M059J (cell line): ENCODE measurements at places on chromosomes 16 and 17. TPM values are rescaled to one million over a fixed set of nuclear protein-coding genes. Genes with fewer than 3 reads are reported as not detected.

MYO1D gene
- total RNA-seq, result 0.07 and 1.8 TPM in 2 replicates

DPEP3 gene
- total RNA-seq, result not detected in 2 replicates

PIRT gene
- total RNA-seq, result not detected in 2 replicates

NPB gene
- total RNA-seq, result 0.44 and 0.59 TPM in 2 replicates

MEFV gene
- 0.39 TPM in 1 of 2 replicates, not detected in the other for total RNA-seq

KRT32 gene
- total RNA-seq, result 0.05 TPM in 1 of 2 replicates, not detected in the other

SALL1 gene
- total RNA-seq, result 9.5 and 12.1 TPM in 2 replicates

PRR11 gene
- total RNA-seq, result 18.7 and 28.1 TPM in 2 replicates

KRTAP4-9 gene
- not detected in 2 replicates for total RNA-seq

SULT1A2 gene
- not detected in 2 replicates for total RNA-seq

SDR42E2 gene
- total RNA-seq, result not detected in 2 replicates

HSD17B1 gene
- total RNA-seq, result 0.54 TPM in 1 of 2 replicates, not detected in the other

CPNE7 gene
- total RNA-seq, result 0.32 and 3.1 TPM in 2 replicates

SCNN1G gene
- total RNA-seq, result not detected in 2 replicates

CENPN gene
- 112 and 210 TPM in 2 replicates for total RNA-seq

ATF7IP2 gene
- total RNA-seq, result not detected in 2 replicates

ATP2A1 gene
- not detected in 2 replicates for total RNA-seq

SEPTIN1 gene
- total RNA-seq, result 0.17 TPM in 1 of 2 replicates, not detected in the other

HOXB6 gene
- 6.2 and 9.4 TPM in 2 replicates for total RNA-seq

TEKT5 gene
- total RNA-seq, result 1.4 TPM in 1 of 2 replicates, not detected in the other

HCRT gene
- total RNA-seq, result not detected in 2 replicates

RAPGEFL1 gene
- total RNA-seq, result 0.25 TPM in 1 of 2 replicates, not detected in the other

KRTAP2-2 gene
- not detected in 2 replicates for total RNA-seq

IKZF3 gene
- not detected in 2 replicates for total RNA-seq

UNC119 gene
- 29.8 and 36.9 TPM in 2 replicates for total RNA-seq

YBX2 gene
- total RNA-seq, result 0.39 and 0.79 TPM in 2 replicates

TBX21 gene
- not detected in 2 replicates for total RNA-seq

SLC5A10 gene
- total RNA-seq, result 0.27 TPM in 1 of 2 replicates, not detected in the other

ANKFN1 gene
- 0.52 and 1.4 TPM in 2 replicates for total RNA-seq

P2RX1 gene
- total RNA-seq, result not detected in 2 replicates
